ENCODE measurements at places on chromosomes 2 and 18. TPM values are rescaled to one million over a fixed set of nuclear protein-coding genes. Genes with fewer than 3 reads are reported as not detected.

Gene TMEM17
- total RNA-seq = 3.9 TPM

Gene CXCR2
- total RNA-seq = 1.6 TPM

Gene FHL2
- 6.8 TPM for total RNA-seq

Gene COL5A2
- total RNA-seq = 75.3 TPM

Gene TNFRSF11A
- total RNA-seq = 4.3 TPM

All from lung (tissue), 17 donors.